ENCODE measurements at places on chromosomes 7 and 10. TPM values are rescaled to one million over a fixed set of nuclear protein-coding genes. Genes with fewer than 3 reads are reported as not detected.

- H3K4me1 ChIP-seq: no peaks in the 10 kb centered on the region
- no peak overlapping the region for H3K27ac ChIP-seq
- no peaks in the 10 kb centered on the region for H3K27me3 ChIP-seq
- no peak overlapping the region for H3K4me3 ChIP-seq
Measured at GRCh38 chr7:15837306-15837950, 150.9 kb upstream of the MEOX2 start.

DNA sequence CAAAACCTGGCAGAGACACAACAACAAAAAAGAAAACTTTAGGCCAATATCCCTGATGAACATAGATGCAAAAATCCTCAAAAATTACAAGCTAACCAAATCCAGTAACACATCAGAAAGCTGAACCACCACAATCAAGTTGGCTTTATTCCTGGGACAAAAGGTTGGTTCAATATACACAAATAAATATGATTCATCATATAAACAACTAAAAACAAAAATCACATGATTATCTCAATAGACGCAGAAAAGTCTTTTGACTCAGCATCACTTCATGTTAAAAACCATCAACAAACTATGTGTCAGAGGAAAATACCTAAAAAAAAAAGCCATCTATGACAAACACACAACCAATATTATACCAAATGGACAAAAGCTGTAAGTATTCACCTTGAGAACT lies 283.5 kb downstream of the THSD7A start:
- H3K27ac ChIP-seq: no peak overlapping the region
- peak; percentile 71 for DNase-seq
- no peak overlapping the region for H3K4me3 ChIP-seq
- no peaks in the 10 kb centered on the region for H3K4me1 ChIP-seq

DNA sequence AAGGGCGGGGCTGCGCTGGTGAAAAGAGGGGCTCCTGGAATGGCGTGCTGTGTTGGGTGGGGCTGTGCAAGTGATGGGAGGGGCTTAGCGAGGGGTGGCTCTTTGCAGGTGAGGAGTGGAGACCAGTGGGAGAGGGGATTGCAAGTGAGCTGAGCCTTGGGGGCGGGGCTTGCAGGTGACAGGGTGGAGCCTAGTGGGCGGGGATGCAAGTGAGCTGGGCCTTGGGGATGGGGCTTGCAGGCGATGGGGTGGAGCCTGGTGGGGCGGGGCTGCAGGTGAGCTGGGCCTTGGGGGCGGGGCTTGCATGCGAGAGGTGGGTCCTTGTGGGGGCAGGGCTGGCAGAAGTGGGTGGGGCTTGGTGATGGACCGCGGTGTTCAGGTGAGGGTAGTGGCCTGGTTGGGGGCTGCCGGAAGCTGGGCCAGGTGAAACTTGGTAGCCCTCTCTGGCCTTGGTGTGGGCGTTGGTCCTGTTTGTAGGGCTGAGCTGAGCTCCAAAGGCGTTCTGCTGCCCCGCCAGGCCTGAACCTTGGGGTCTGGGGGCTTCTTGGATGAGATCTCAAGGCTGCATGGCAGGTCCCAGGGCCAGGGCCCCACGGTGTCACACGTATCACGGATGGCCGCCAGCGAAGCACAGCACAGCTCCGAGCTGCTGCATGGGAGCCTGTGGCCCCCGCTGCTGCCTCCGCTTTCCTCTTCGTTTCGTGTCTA lies 743 bp upstream of the PITRM1 start:
- no peaks in the 10 kb centered on the region for H3K4me1 ChIP-seq
- H3K36me3 ChIP-seq: peaks cover 10% of the 10 kb centered on the region
- H3K4me3 ChIP-seq: peak overlapping the region; percentile 61
- no peak for DNase-seq

DNA sequence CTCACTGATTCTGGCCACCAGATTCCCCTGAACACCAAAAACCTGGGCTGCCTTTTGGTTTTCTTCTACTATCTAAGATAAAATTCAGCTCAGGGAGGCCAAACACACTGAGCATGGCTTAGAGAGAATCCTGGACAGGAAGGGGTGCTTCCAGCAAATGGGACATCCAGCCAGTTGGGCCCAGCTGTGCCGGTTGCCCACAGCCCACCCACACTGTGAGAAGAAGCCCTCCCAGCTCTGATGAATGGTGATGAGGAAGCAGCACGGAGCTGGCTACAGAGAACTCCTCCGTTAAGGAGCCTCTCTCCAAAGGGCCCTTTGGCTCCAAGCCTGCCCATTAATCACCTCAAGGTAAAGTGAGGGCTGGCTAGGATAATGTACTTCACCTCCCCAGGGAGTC lies 15.9 kb downstream of the LRRC18 start:
- H3K27ac ChIP-seq: no peak overlapping the region
- H3K27me3 ChIP-seq: no peaks in the 10 kb centered on the region
- H3K36me3 ChIP-seq: no peaks in the 10 kb centered on the region
- no peaks in the 10 kb centered on the region for H3K4me1 ChIP-seq
- DNase-seq: no peak
- H3K4me3 ChIP-seq: no peak overlapping the region

- H3K27ac ChIP-seq: no peak overlapping the region
- H3K4me1 ChIP-seq: peaks cover 14% of the 10 kb centered on the region
- H3K36me3 ChIP-seq: no peaks in the 10 kb centered on the region
- H3K27me3 ChIP-seq: peaks cover 4% of the 10 kb centered on the region
- no peak overlapping the region for H3K4me3 ChIP-seq
Measured at GRCh38 chr10:78981257-78981969, 87.4 kb upstream of the ZMIZ1 start.

DNA sequence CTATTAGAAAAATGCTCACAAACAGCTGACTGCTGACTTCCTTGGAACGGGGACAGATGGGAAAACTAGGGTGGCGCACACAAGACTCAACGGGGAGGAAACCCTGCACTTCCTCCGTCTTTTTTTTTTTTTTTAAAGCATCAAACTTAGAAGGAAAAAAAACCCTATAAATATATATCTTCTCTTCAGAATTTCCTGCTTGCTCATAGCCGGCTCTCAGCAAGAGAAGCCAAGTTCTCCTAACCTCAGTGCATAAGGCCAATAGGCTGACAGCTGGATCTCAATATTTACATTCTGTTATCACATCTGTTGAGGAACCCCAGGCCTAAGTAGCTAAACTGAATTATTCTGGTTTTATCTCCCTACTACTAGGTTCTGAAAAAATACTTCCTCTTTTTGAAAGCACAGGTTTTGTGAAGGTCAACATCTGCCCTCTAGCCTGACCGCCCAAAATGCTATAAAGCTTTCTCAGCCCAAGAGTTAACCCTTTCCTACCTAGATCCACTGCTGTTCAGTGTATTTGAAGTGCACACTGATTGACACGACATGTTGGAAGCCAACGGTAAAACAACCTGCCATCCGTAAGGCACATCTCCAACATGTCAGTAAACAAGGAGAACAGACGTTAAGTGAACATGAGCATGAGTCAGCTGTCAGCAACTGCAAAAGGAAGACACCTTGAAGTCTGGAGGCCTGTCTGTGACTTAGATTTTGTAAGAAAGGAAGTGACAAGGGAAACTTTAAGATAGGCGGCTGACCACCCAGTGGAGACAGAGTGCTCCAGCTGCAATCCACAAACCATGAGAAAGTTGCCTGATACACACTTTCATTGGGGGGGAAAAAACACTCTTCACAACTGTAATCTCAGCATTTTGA lies 83.8 kb downstream of the EBLN1 start:
- H3K27me3 ChIP-seq: no peaks in the 10 kb centered on the region
- no peak overlapping the region for H3K4me3 ChIP-seq
- H3K4me1 ChIP-seq: no peaks in the 10 kb centered on the region
- H3K27ac ChIP-seq: no peak overlapping the region
- no peak for DNase-seq

GRCh38 chr10:79259834-79260233 lies 87.4 kb upstream of the PPIF start:
- no peak overlapping the region for H3K4me3 ChIP-seq
- H3K36me3 ChIP-seq: peaks cover 13% of the 10 kb centered on the region
- H3K27ac ChIP-seq: no peak overlapping the region
- H3K4me1 ChIP-seq: peaks cover 27% of the 10 kb centered on the region
- H3K27me3 ChIP-seq: no peaks in the 10 kb centered on the region
- no peak for DNase-seq

DNA sequence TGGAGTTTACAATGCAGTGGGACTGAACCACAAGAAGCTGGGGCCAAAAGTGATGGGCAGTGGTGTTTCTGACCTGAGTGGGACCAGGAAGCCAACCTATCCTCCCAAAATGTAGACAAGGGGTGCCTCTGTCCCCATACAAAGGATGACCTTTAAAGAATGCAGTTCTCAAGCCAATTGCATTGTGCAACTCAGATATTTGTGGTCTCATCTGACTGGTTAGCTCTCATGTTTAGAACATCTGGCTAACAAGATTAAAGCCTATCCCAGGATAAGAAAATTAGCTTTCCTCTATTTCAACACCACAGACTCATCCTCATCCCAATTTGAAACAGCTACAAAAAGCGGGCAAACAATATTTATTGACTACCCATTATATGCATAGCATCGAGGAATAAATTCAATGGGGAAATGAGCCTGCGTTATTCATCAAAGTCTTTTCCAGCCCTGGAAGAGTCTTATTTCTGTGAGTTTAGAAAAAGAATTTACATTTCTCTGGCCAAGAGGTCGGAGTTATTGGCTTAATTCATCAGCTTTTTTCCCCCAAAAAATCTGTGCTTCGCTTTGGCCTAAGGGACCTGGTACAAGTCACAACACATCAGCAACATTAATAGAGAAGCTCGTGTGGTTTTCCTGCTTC lies 26.7 kb downstream of the ELMO1 start:
- H3K27ac ChIP-seq: no peak overlapping the region
- no peak for DNase-seq
- H3K4me1 ChIP-seq: no peaks in the 10 kb centered on the region
- H3K27me3 ChIP-seq: no peaks in the 10 kb centered on the region
- H3K36me3 ChIP-seq: no peaks in the 10 kb centered on the region

GRCh38 chr10:10726101-10726500 lies 291.6 kb upstream of the CELF2 start:
- no peak overlapping the region for H3K27ac ChIP-seq
- H3K36me3 ChIP-seq: no peaks in the 10 kb centered on the region
- no peak for DNase-seq
- H3K27me3 ChIP-seq: no peaks in the 10 kb centered on the region
- no peaks in the 10 kb centered on the region for H3K4me1 ChIP-seq

- H3K27ac ChIP-seq: no peak overlapping the region
- H3K27me3 ChIP-seq: no peaks in the 10 kb centered on the region
- no peaks in the 10 kb centered on the region for H3K36me3 ChIP-seq
- peaks cover 15% of the 10 kb centered on the region for H3K4me1 ChIP-seq
- peak; percentile 90 for DNase-seq
Measured at GRCh38 chr7:78149787-78150186, 351.2 kb downstream of the PHTF2 start.

DNA sequence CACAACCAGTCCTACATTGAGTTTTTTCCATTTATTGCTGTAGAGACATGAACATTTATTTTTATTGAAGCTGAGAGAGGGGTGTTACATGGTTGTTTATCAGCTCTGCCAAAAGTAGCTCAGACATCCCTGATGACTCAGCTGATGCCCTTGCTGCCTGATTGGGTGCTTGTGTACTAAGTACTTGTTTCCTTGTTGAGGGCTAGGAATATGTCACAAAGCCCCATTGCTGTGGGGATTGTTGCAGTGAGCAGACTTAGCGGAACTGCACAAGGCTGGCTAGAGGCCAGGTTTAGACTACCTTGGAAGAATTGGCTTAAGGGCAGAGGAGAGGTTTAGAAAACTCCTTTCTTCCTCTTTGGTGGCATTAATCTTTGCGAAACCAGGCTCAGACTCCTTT lies 110.6 kb downstream of the AUTS2 start:
- H3K4me3 ChIP-seq: no peak overlapping the region
- no peaks in the 10 kb centered on the region for H3K36me3 ChIP-seq
- no peaks in the 10 kb centered on the region for H3K27me3 ChIP-seq

GRCh38 chr10:25531457-25532061 lies 356.8 kb downstream of the GPR158 start:
- DNase-seq: no peak
- no peaks in the 10 kb centered on the region for H3K36me3 ChIP-seq
- no peak overlapping the region for H3K27ac ChIP-seq

GRCh38 chr10:73742454-73742734 lies 1.8 kb upstream of the SEC24C start:
- no peaks in the 10 kb centered on the region for H3K4me1 ChIP-seq
- H3K27me3 ChIP-seq: no peaks in the 10 kb centered on the region
- H3K27ac ChIP-seq: no peak overlapping the region
- DNase-seq: no peak

DNA sequence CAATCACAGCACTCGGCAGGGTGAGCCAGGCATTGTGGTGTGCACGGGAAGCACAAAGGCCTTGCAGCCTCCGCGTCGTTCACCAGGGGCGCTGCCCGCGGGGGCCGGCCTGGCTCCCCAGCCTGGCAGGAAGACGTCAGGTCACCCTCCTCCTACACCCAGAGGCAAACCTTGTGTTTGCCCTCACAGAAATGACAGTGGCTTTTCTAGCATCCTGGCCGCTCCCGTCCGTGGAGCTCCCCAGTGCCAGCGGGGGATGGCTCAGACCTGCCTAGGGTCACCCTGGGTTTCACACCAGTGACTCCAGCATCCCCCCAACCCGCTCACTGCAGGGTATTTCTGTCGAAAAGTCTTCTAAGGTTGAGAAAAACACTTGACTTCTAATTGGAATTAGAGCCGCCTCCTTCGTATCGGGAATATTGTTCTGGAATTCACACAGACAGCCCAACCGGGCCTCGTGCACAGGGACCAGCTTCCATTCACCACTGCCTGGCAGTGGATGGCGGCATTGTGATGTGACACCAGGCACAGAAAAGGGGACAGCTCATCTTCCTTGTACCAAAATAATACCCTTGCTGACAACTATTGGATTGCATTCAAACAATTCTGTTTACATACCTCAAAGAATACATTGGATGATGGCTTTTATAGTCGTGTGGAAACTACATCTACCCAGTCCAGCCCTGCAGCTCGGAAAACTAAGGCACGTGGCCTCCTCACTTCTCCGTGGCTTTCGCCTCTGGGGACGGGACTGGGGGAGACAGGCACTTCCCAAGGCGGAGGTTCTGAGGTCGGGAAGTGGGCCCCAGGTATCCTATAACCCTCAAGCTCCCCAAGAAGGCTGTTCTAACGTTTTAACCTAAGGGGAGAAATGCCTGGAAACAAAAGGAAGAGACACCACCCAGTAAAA lies 109.0 kb downstream of the EBF3 start:
- no peak overlapping the region for H3K27ac ChIP-seq
- H3K4me3 ChIP-seq: no peak overlapping the region
- no peaks in the 10 kb centered on the region for H3K36me3 ChIP-seq
- H3K4me1 ChIP-seq: no peaks in the 10 kb centered on the region
- DNase-seq: no peak

GRCh38 chr7:139673230-139673629 lies 104.6 kb downstream of the HIPK2 start:
- H3K27me3 ChIP-seq: no peaks in the 10 kb centered on the region
- no peak overlapping the region for H3K4me3 ChIP-seq
- H3K27ac ChIP-seq: no peak overlapping the region
- H3K36me3 ChIP-seq: no peaks in the 10 kb centered on the region
- no peak for DNase-seq
- peaks cover 4% of the 10 kb centered on the region for H3K4me1 ChIP-seq

- no peaks in the 10 kb centered on the region for H3K4me1 ChIP-seq
- no peak overlapping the region for H3K27ac ChIP-seq
Measured at GRCh38 chr7:16970732-16971482, 89.1 kb upstream of the AGR3 start.

GRCh38 chr7:96041171-96041570 lies 268.8 kb downstream of the DYNC1I1 start:
- H3K4me3 ChIP-seq: no peak overlapping the region
- no peaks in the 10 kb centered on the region for H3K27me3 ChIP-seq

GRCh38 chr7:65915921-65916657 lies 43.2 kb downstream of the VKORC1L1 start:
- no peaks in the 10 kb centered on the region for H3K27me3 ChIP-seq
- H3K27ac ChIP-seq: no peak overlapping the region
- no peak for DNase-seq
- H3K4me1 ChIP-seq: no peaks in the 10 kb centered on the region

CALML3 gene
- total RNA-seq: not detected

BHLHA15 gene
- total RNA-seq: 0.33 TPM

FAM180A gene
- 24.4 TPM for total RNA-seq

TMEM273 gene
- total RNA-seq: not detected

GPR15LG gene
- total RNA-seq: not detected
